NCI-H2107 (cell line): ENCODE measurements at places on chromosomes 5 and 9.

DNA sequence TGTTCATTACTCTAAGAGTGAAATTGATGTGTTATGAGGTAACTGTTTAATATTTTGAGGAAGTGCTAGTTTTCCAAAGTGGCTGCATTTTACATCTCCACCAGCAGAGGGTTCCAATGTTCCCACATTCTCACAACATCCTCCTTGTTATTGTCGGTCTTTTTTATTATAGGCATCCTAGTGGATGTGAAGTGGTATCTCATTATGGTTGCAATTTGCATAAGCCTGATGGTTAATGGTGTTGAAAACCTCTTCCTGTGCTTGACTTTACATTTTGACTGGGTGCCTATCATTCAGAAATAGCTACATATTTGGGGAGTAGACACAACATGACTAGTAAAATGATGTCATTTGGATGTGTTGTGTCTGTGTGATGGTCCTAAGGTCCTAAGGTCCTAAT, 143.6 kb downstream of the MRPS30 start:
- DNase-seq: peak; percentile 41

GRCh38 chr5:129094924-129095899, 663 bp downstream of the ISOC1 start:
- DNase-seq: no peak

- no peak for DNase-seq
These were observed 315.3 kb upstream of the PTGER4 start for GRCh38 chr5:40364441-40364840.

DNA sequence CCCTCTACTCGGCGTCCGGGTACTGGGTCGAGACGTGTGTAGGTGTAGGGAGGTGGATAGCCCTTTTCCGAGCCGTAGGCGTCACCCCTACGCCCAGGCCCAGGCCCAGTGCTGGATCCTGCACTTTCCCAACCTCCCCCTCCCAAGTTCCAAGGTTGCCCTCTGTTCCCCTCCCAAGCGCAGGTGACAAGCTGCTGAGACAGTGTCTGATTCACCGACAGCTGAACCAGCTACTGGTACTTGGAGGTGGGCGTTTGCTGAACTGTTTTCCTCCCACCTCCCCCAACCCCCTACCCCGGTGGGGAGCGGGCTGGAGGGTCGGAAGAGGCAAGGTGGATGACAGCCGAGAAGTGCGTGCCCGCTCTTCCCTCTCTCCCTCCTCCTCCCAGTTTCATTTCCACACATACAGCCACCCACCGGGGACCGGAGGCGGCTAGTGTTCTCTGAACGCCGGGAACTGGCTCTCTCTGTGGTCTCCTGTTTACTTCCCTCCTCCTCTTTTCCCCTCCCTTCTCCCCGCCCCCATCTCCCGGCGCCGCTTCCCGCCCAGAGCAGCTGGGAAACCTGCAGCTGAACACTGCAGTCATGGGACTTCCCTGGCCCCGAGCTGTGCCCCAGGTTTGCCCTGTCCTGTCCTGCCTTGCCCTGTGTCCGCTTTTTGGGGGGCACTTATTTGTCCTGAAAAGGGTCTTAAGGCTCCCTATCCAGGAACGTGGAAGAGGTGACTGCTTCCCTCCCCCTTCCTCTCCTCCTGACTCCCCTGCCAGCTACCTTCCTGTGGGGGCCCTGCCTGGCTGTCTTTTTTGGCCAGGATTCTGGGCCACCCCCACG, 6.2 kb upstream of the KLF9 start:
- peak; percentile 64 for DNase-seq

- no peak for DNase-seq
These were observed 14.7 kb upstream of the TNC start for GRCh38 chr9:115132648-115133047.

DNA sequence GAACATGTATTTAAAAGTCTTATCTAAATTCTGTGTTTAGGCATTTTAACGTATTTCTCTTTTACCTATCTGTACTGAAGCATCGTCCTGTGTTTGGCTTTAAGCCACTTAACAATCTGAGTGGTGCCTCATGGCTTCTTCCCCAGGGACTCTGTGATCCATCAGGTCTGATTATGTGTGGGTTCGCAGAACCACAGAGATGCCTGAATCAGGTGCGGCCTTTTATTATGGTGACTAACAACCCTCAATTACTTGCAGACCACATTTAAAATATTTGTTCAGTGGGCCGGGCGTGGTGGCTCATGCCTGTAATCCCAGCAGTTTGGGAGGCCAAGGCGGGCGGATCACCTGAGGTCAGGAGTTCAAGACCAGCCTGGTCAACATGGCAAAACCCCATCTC, 39.6 kb upstream of the SAP30L start:
- DNase-seq: no peak

DNA sequence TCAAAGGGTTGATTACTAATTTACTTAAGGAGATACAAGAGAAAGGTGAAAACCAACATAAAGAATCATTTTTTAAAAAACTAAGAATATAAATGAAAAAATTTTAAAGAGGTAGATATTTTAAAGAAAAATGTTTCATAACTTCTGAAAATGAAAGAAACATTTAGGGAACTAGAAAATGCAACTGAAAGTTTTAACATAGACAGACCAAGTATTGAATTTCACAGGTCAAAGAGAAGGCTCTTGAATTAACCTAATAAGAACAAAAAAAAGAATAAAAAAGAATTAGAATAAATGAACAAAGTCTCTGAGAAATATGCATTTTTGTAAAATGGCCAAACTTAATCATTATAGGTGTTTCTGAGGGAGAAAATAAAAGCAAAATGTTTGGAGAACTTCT, 16.1 kb upstream of the FAM174A start:
- DNase-seq: no peak

DNA sequence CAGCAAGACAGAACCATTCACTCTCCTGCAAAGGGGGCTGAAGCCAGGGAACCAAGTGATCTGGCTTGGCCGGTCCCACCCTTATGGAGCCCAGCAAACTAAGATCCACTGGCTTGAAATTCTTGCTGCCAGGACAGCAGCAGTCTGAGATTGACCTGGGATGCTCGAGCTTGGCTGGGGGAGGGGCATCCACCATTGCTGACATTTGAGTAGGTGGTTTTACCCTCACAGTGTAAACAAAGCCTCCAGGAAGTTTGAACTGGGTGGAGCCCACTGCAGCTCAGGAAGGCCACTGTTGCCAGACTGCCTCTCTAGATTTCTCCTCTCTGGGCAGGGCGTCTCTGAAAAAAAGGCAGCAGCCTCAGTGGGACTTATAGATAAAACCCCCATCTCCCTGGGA, 60.5 kb downstream of the TNFSF8 start:
- no peak for DNase-seq

DNA sequence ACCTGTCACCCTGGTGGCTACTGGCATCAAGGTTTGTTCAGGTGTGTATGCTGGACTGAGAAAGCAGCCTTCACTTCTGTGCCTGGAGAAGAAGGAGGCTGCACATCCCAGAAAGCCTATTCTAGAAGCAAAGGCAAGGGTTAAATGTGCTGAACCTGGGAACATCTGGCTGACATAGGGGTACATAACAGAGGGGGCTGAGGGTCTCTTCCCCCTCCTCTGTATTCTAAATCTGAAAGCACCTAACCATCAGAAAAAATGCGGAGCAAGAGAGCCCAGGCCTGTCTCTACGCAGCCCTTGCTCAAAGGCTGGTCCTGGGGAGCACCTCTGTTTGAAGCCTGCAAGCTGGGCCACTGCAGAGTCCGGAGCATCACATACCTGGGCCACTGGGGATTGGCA, 53.2 kb upstream of the FSTL4 start:
- no peak for DNase-seq

DNA sequence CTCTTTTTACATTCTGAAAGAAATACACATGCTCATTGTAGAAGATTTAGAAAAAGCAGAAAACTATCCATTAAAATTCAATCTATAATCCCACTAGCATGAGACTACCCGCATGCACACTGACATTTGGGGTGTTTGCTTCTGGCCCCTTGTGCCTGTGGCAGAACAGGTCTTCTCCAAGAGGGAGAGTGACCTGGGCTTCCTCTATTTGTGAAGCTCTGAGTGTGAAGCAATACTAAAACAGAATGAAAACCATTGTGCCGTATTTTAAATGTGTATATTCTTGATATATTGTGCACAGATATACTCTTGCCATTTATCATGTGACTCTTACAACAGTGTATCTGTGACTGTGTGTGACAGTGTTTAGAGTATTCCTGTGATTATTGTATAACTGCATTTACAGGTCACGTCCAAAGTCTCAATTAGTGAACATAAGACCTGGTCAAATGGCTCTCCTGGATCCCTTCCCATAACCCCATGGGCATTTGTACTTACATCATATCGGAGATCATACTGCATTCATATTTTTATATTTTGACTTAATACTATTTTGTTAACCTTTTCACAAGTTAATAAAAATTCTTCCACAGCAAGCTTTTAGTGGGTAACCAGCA, 14.7 kb upstream of the CPEB4 start:
- no peak for DNase-seq

DNA sequence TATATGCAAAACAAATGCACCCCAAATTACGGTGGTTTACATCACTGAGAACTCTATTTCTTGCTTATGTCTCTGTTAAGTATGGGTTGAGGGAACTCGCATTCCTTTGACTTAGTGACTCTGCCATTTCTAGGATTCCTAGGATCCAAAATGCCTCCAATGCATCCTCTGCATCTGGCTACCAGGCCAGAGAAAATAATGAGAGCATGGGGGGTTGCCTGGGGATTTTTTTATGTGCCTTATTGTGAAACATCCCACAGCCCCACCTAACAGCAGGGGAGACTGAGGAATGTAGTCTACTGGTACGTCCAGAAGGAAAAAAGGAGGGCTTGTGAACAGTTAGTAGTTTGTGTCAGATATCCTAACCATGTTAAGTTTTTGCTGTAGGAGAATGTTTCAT, 466.0 kb upstream of the ARRDC3 start:
- no peak for DNase-seq

DNA sequence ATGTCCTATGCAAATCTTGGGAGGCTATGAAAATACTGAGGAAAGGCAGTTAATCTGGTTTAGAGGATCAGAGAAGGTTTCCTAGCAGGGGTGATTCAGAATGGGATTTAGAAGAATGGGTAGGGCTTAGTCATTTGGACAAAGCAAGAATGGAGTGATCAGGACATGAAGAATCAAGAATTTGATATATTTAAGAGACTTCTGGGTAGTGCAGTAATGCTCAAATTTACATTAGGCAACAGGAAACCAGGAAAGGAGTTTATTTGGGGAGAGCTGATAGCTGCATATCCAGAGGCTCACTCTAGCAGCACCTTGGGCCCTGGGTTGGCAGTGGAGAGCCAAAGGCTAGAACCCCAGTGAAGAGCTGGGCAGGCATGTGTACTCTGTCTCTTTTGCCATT, 78.9 kb upstream of the PAPPA start:
- DNase-seq: no peak

GRCh38 chr5:122089096-122090013, 11.3 kb upstream of the LOX start:
- no peak for DNase-seq

- no peak for DNase-seq
These were observed 161.7 kb downstream of the YTHDC2 start for GRCh38 chr5:113675166-113675565.

DNA sequence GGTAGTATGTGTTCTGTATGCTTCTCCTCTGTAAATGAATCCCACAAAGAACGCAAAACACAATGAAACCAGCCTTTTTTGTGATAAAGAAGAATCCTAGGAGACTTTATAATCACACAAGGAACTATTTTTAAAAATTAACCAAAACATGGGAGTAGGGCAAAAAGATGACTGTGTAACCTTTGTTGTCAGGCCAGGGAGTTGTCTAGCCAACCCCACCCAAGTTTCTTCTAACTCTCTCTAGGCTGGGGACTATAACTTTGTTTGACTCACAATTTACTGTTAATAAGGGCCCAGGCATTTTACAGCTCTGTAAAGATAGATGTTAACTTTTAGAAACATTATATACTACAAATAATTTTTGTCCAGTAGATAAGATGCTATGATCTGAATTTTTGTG, 176.1 kb downstream of the ADAMTS12 start:
- no peak for DNase-seq

- no peak for DNase-seq
These were observed 143.2 kb downstream of the RMI1 start for GRCh38 chr9:84123648-84124406.

DNA sequence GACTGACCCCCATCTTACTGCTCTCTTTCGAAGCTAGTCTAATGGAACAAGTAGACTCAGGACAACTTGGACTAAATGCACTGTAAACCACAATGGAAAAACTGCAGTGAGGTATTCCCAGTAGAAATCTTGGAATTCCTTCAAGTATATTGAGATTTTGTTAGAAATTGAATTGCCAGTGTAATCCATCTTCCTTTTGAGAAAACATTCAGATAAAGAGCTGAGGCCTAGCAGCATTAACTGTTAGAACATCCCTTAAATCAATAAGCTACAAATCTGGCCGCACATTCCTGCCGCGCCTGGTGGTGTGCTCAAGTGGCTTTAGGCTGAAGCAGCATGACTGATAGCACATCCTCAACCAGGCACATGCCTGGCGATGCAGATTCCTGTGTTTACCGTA, 29.3 kb downstream of the PPIC start:
- no peak for DNase-seq

- no peak for DNase-seq
These were observed 174.1 kb downstream of the SNX18 start for GRCh38 chr5:54691656-54692055.

GRCh38 chr5:59587489-59588337, 305.8 kb downstream of the PDE4D start:
- DNase-seq: peak; percentile 20

GRCh38 chr5:80810425-80810824, 149.7 kb upstream of the RASGRF2 start:
- DNase-seq: no peak

GRCh38 chr5:21219966-21220365, 1232.0 kb upstream of the CDH18 start:
- no peak for DNase-seq

- no peak for DNase-seq
These were observed 286.8 kb downstream of the PBX3 start for GRCh38 chr9:126033956-126034355.

GRCh38 chr5:176616511-176616910, 6.6 kb upstream of the GPRIN1 start:
- no peak for DNase-seq

DNA sequence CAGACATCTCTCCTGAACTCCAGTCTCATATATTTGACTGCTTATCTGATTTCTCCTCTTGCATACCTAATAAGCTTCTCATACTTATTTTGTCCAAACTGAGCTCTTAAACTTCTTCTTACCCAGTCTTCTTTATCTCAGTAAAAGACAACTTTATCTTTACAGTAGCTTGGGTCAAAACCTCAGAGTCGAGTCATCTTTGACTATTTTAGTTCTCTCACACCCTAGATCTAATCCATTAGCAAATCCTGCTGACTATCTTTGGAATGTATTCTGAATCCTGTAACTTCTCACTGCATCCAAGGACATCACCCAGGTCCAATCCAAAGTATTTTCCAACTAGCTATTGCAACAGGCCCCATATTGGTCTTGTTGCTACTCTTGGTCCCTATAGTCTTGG, 11.8 kb upstream of the JAK2 start:
- no peak for DNase-seq

GRCh38 chr5:132497488-132497997, 7.0 kb upstream of the IRF1 start:
- DNase-seq: no peak

- no peak for DNase-seq
These were observed 56.2 kb upstream of the ANXA1 start for GRCh38 chr9:73095425-73095824.

GRCh38 chr5:156477196-156477595, 150.2 kb downstream of the SGCD start:
- no peak for DNase-seq

- DNase-seq: no peak
These were observed 237.6 kb downstream of the FBXL17 start for GRCh38 chr5:108144332-108144731.
